Stimulated activated CD8-positive, alpha-beta memory T cell treated with anti-CD3 and anti-CD28 coated beads, Interleukin-7, amount 100 ng/mL, for 1 hour (primary cell): ENCODE measurements at places on chromosomes 1 and 21.

GRCh38 chr1:98903261-98903660 is 101.4 kb downstream of the PLPPR5 start:
- no peak for DNase-seq

DNA sequence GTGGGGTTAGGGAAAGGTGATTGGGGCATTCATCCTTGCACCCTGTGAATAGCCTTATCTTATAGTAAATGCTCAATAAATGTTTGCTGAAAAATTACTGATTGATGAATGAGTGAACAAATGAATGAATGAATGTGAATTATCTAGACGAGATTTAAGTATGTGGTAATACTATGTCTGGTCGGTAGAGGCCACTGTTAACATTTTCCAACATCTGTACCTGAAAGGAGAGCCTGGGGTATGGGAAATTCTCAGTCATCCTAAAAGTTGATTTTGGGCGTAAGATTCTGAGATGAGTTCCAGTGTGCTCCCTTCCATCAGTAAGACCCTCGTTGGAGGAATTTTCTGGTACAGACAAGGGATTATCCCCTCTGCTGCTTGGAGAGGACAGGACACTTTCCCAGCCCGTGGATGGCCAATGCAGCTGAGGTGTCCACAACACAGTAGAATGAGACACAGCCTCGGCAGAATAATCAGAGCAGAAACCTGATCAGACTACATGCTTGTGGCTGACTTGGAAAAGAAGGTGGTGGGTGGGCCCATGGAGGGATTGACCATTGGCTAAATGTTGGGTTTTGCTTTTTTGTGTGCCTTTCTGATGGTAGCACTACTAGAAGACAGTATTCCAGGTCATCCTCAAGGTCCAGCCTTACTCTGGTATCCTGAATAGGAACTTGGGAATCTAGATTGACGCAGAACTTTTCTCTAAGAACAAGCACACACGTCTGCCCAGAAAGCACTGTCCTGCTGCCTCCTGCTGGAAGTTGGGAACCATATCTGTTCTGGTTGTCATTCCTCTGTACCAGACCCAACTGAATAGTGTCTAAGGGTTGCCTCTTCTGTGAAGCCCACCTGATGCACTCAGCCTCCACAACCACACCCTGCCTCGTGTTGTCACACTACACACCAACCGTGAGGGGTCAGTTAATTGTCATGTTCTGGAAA is 262.0 kb downstream of the TNR start:
- DNase-seq, result no peak

- DNase-seq, result no peak
These were observed 588.4 kb downstream of the PTPRU start for GRCh38 chr1:29824511-29825273.

DNA sequence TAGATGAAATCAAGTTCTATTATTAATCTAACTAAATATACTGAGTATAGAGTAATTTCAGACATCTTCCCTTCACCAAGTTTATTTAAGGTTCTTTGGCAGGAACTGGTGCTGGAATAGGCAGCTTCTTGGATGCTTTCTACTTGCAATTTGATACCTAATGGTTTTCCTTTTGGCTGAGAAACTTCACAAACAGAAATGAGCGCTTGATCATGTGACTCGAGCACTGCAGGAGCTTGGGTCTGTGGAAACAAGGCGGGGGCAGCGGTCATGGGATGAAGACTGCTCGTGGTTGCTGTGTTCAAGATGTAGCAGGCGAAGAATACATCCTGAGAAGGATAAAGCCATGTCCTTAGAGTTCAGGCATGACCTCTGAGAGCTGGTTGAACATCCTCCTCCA is 136.8 kb downstream of the PTPRC start:
- DNase-seq, result no peak

DNA sequence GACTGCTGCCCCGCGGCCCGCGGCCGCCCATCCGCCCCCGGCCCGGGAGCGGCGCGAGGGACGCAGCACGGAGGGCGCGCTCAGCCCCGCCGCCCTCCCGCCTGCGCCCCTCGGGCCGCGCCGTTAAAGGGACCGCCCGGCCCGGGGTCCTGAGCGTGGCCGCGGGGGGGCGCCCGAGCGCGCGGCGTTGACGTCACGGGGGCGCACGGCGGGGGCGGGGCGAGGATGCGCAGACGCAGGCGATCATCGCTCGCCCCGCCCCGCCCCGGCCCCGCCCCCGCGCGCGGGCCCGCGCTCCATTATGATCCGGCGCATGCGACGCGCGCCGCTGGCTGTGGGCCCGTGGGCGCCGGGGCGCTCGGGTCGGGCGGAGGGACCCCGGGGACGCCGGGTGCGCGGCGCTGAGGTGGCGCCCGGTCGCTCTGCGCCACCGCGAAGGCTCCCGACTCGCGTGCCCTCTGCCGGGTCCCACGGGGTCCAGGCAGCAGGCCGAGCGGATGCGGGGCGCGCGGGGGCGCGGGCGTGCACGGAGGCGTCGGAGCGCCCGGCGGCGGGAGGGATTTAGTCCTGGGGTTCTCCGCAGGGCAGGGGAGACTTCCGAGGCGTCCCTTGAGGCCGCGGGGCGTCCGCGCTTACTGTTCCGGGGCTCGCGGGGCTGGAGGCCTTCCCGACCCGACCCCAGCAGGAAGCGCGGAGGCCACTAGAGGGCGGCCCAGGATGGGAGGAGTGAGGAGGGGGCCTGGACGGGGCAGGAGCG is at the start of gene DVL1:
TSS of gene DVL1 (minus strand) at position 163 of the 757 bp plus-strand sequence. CDS start 353 bp downstream, outside the sequence.
- peak; percentile 41 for DNase-seq

GRCh38 chr1:222898191-222898527 is 83.3 kb downstream of the DISP1 start:
- no peak for DNase-seq

- DNase-seq, result no peak
These were observed 24.7 kb downstream of the TNFRSF9 start for GRCh38 chr1:7915826-7916500.

GRCh38 chr1:55118651-55119329 is 79.4 kb downstream of the PCSK9 start:
- no peak for DNase-seq

DNA sequence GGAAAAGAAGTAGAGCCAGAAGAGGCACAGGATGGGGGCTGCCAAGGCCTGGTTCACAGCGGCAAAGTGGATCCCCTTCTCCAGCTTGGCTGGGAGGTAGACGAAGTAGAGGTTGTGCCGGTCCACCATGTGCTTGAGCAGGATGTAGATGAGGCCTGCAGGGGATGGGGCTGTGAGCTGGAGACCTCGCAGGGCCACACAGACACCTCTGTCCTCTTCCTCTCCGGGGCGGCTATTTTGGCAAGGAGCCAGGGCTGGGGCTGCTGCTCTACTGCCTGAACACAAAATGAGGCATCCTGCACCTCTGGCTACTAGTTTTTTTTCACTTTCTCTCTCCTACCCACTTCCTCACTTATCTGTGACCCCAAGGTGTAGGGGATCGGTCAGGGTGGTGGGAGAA is 32.3 kb downstream of the TMEM63A start:
- peak; percentile 13 for DNase-seq

GRCh38 chr1:234963180-234963903 is 165.3 kb downstream of the TOMM20 start:
- peak; percentile 75 for DNase-seq

DNA sequence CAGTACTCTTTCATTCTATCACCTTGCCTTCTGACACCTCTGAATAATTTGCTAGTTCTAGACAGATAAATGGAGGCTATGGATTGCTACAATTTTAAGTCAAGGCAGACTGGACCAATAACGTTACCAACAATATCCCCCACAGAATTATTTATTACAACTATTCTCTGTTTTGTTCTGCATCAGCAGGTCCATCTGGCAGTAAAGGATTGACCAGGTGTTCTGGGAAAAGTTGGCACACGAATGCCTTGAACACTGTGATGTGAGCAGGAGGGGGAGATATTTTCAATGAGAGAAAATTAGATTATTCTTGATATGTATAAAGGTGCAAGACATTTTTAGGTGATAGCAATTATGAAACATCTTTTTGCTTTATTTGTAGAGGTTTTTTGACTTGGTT is 718.8 kb upstream of the TMPRSS15 start:
- no peak for DNase-seq

DNA sequence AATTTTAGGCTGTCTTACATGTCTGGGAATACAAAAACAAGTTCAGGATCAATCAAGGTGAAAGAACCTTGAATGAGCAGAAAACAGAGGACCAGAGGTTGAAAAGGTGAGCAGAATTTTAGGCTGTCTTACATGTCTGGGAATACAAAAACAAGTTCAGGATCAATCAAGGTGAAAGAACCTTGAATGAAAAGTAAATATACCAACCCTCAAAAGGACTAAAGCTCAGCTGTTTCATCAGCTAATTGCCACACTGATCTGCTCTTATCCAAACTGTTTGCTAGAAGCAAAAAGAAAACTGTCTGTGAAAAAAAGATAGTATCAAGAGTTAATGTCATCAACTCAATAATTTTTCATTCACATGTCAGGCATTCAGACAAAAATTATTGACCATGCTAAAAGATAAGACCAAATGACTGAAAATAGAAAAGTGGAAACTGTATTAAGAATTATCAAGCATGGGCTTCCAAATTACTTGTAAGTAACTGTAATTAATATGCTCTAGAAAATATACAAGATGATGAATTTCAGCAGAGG is 69.2 kb downstream of the LTN1 start:
- DNase-seq, result no peak

DNA sequence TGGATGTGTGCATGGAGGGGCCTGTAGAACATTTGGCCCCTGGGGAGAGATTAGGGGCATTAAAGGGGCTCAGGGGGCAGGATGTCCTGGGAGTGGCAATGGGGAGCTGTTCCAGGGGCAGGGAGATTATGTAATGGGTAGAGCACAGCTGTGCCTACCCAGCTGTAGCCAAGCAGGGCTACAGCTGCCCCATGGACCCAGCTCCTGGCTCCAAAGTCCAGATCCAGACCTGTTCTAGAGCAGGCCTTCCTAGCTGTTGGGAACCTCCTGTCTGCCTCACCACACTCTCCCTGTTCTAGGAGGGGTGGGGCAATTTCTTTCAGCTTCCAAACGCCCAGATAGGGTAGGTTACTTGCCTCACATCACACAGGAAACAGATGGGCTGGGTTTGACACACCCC is 5.6 kb downstream of the RPS6KA1 start:
- no peak for DNase-seq

DNA sequence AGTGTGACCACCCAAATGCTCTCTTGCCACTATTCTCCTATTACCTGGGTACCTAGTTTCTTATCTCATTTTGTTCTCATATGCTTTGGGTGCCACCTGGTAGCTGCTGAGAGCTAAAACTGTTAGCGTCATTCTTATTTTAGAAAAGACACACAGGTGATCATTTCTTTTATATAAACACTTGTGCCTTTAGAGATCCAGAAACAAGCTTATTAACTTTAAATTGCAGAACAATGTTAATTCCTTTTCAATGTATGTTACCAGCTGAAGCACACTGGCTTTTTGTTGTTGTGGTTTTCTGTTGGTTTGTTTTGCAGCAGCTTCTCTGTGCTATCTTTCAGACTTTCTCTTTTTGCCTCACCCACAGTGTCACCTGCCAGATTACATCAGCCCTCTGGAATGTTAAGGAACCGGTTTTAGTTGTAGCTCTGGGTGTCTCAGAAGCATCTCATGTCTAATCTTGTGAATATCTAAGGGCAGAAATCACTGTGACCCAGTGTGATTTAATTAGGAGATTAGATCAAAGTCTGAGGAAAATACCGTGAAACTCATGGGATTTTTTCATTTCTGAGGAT is 43.4 kb upstream of the SLC19A2 start:
- no peak for DNase-seq

DNA sequence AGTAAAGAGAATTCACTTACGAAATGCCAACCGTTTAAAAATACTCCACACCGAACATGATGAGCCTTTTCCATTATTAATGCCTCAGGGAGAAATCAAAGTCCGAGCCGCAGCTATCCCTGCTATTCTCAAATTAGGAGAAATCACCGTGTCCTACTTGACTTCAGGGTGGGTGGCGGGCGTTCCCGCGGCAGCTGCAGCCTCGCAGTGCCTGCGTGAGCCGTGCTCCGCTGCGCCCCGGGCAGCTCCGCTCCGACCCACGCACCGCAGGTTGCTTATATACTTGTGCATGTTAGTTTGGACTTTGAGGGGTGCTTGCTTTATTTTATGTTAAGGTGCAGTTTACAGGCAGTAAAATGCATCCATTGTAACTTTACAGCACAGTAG is 35.6 kb upstream of the PCBP3 start:
- no peak for DNase-seq

GRCh38 chr1:168092566-168093355 is 44.0 kb downstream of the GPR161 start:
- DNase-seq, result no peak

DNA sequence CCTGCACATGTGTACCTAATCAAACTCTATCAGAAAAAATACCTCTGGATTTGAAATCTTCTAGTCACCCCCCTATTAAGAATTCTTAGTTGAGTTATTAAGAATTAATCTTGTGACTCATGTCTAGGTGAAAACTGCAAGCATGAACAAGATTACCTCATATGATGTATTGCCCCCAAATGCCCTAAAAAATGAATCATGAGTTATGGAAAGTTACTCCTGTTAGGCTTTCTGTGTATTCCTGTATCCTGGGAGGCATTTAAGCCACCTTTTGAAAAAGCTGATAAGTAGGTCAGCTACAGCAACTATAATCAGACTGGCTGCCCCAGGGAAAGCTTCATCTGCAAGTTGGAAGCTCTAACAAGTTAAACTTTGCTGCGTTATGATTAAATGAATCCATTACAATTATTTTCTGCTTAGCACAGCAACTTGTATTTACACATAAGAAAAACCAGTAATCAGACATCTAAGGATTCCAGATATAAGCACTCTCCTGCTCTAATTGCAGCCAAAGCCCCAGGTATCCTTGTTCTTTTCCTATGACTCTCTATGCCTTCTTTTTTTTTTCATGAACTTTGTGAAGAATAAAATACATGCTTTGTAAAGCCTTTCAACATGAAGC is 147.7 kb downstream of the NTPCR start:
- no peak for DNase-seq

- no peak for DNase-seq
These were observed 10.4 kb downstream of the BCAN start for GRCh38 chr1:156652131-156652991.

DNA sequence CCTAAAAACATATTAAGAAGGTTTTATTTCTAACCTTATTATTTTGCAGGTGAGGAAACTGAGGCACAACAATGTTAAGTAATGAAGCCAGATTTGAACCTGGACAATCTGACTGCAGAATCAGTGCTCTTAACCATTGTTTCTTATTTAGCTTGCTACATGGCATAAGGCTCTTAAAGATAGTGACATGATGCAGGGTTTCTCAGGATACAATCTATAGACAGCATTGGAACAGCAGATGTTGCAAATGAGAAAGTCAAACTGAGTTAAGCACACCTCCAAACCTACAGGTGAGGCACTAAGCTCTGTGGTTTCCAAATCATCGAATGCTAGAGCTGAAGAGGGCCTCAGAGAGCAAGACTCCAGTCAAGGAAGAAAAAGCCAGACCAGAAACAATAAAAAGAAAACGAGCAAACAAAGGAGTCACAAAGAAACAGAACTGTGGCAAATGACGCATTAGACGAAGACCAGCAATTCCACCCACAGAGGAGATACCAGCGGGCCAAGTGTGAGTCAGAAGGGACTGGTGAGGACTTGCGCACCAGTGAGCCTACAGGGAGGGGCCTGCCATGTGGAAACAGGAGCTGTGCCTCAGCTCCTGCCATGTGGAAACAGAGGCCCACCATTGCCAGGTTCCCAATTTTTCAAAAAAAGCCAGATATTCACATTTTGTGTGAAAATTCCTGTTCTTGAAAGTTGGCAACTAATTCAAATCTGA is 14.4 kb downstream of the CD58 start:
- peak; percentile 35 for DNase-seq

GRCh38 chr1:60657926-60658325 is 424.4 kb upstream of the NFIA start:
- DNase-seq, result no peak

- no peak for DNase-seq
These were observed 75.0 kb downstream of the MRPS6 start for GRCh38 chr21:34148419-34148804.

GRCh38 chr21:44800971-44801467 is 601 bp downstream of the UBE2G2 start:
- no peak for DNase-seq
